ENCODE measurements at places on chromosomes 13 and 19.

DNA sequence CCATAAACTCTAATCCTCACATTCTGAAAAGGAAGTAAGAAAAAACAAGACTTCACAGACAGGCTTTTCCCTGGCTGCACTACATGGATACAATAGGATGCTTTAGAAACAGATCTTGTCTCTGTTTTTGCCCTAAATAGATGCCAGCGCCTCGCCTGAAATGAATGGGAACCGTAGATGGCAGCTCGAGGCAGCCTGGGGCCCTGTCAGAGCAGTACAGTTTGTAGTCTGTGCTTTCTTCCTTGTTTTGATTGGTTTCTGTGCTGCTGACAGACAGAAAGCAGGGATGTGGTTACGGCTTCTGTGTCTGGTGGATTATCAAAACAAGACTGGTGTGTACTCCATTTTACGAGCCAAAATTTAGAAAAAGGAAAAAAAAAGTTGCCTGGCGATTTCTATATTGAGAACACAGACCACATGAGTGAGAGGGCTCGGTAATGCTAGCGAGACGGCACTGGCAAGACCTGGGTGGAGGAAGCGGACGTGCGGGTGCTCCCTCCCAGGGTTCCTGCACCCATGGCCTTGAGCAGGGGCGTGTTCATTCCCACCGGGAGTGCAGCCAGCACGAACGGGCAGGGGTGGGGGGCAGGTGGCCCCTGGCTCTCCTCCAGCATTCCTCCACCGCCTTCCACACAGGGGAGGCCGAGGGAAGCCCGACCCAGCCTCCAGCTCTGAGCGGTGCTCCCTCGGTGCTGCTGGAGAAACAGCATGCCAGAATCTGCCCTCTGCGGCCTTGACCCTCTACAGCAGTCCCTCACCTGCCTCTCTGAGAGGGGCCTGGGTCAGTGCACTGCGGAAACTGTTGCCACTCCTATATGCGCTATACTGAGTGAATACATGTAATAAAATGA, 37.6 kb upstream of the C1QTNF9 start:
- H3K36me3 ChIP-seq, result no peaks in the 10 kb centered on the region
- peak overlapping the region; percentile 84 for H3K27ac ChIP-seq
- DNase-seq, result peak; percentile 78
- H3K4me1 ChIP-seq, result peaks cover 63% of the 10 kb centered on the region
- no peaks in the 10 kb centered on the region for H3K27me3 ChIP-seq

DNA sequence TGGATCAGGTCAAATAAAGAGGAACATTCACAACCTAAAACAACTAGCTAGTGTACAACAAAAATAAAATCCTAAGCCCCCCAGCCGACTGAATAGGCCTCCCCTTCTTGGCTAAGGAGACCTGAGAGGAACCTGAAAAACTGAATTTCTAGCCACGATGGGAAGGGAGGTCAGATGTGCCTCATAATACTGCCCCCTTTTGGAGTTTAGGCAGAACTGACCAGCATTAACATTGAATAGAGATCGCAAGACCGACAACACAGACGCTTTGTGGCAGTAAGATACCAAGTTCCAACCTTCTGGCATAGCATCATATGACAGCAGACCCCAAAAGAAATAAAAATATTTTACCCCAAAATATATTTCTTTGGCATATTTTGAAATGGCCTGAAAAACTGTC, 15.9 kb downstream of the CBY2 start:
- H3K27ac ChIP-seq, result no peak overlapping the region
- no peaks in the 10 kb centered on the region for H3K4me1 ChIP-seq
- no peaks in the 10 kb centered on the region for H3K36me3 ChIP-seq
- H3K4me3 ChIP-seq, result no peak overlapping the region
- no peak for DNase-seq

GRCh38 chr13:111176421-111176820, 61.3 kb downstream of the ARHGEF7 start:
- peaks cover 14% of the 10 kb centered on the region for H3K36me3 ChIP-seq
- H3K4me3 ChIP-seq, result no peak overlapping the region
- H3K27me3 ChIP-seq, result no peaks in the 10 kb centered on the region
- H3K4me1 ChIP-seq, result peaks cover 56% of the 10 kb centered on the region
- peak overlapping the region; percentile 61 for H3K27ac ChIP-seq
- DNase-seq, result no peak

DNA sequence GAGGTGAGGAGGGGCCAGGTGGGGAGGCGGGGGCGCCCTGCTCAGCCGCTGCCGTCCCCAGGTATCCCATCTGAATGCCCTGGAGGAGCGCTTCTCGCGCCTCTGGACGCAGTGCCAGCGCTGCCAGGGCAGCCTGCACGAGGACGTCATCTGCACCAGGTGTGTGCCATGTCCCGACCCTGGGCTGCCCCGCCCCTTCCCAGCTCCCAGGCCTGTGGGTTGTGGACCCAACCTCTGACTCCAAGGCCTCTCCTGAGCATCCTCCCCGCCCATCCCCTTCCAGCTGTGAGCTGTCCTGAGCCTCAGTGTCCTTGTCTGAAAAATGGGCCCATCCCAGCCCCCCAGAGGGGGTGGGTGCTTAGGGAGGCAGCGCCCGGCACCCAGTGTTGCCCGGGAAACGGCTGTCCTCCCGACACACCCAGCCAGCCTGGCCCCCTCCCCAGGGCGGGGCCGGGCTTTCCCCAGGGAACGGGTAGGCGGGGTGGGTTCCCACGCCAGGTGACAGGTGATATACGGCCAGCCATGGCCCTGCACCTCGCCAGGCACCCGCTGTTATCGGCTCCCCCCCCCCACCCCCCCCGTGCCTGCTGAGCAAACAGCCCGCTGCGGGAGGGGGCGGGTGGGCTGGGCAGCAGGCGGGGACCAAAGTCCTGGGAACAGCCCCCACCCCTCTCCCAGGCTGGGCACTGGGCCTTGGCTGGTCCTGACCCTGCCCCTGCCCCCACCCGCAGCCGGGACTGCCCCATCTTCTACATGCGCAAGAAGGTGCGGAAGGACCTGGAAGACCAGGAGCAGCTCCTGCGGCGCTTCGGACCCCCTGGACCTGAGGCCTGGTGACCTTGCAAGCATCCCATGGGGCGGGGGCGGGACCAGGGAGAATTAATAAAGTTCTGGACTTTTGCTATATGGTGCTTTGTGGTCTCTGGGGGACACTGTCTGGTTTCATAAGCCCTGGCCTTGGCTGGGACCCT, 1.3 kb upstream of the SPIB start:
- H3K36me3 ChIP-seq, result peaks cover 18% of the 10 kb centered on the region
- H3K4me1 ChIP-seq, result peaks cover 71% of the 10 kb centered on the region
- peak overlapping the region; percentile 97 for H3K27ac ChIP-seq

GRCh38 chr19:8501981-8502380, 459 bp downstream of the PRAM1 start:
- H3K36me3 ChIP-seq, result no peaks in the 10 kb centered on the region
- no peak overlapping the region for H3K27ac ChIP-seq
- no peak overlapping the region for H3K4me3 ChIP-seq
- H3K27me3 ChIP-seq, result peaks cover 10% of the 10 kb centered on the region
- peaks cover 24% of the 10 kb centered on the region for H3K4me1 ChIP-seq
- no peak for DNase-seq

GRCh38 chr13:41505209-41505835, 48.0 kb downstream of the RGCC start:
- DNase-seq, result no peak
- H3K27ac ChIP-seq, result no peak overlapping the region
- H3K4me1 ChIP-seq, result peaks cover 35% of the 10 kb centered on the region
- H3K4me3 ChIP-seq, result no peak overlapping the region
- no peaks in the 10 kb centered on the region for H3K36me3 ChIP-seq
- H3K27me3 ChIP-seq, result no peaks in the 10 kb centered on the region

- H3K4me1 ChIP-seq, result peaks cover 11% of the 10 kb centered on the region
- no peak overlapping the region for H3K27ac ChIP-seq
- peaks cover 26% of the 10 kb centered on the region for H3K36me3 ChIP-seq
These were observed 2.5 kb downstream of the ZNF426 start for GRCh38 chr19:9535934-9536333.

DNA sequence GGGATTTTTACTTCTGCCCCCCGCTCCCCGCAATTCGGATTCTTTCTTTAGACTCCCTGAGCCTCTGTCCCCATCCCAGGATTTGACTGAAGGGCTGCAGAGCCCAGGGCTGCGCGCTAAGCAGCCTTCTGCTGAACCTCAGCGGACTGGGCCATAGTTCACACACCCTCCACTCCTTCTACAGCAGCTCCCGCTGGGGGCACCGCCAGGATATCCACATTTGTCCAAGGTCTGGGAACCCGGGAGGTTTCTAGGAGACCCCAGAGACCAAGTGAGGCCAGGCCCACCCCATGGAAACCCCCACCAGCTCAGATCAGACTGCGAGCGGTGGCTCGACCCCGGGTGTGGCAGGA, 463.3 kb downstream of the ITGBL1 start:
- peaks cover 5% of the 10 kb centered on the region for H3K27me3 ChIP-seq
- no peak overlapping the region for H3K4me3 ChIP-seq
- H3K4me1 ChIP-seq, result no peaks in the 10 kb centered on the region
- H3K36me3 ChIP-seq, result no peaks in the 10 kb centered on the region

DNA sequence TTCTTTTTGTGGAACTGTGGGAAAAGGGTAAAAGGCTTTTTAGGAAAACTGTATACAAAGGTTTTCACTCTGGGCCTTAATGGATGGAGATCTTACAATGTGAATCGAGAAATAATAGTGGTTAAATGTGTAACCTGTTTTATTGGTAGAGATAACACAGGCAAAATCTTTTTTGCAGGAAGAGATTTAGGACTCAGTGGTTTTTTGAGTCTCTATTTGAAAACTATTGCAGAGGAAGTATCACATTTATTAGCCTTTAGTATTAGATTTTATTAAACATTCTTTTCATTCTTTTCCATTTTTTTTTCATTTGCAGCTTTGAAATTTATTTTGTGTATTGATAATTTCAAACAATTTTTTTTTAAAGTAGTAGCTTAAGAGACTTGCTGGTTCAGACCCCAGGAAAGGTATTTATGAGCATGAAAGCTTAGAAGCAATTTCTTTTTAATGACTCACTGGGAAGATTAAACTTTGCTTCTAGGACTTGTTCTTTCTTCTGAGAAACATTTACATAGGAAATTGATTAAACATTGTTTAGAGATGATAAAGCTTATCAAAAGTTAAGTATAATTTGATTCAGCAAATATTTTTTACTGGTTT, 10.5 kb downstream of the KLF5 start:
- no peak overlapping the region for H3K4me3 ChIP-seq
- H3K27me3 ChIP-seq, result no peaks in the 10 kb centered on the region
- no peak overlapping the region for H3K27ac ChIP-seq
- DNase-seq, result no peak

GRCh38 chr13:28384789-28385188, 110.1 kb downstream of the FLT1 start:
- H3K27ac ChIP-seq, result no peak overlapping the region
- no peak overlapping the region for H3K4me3 ChIP-seq

DNA sequence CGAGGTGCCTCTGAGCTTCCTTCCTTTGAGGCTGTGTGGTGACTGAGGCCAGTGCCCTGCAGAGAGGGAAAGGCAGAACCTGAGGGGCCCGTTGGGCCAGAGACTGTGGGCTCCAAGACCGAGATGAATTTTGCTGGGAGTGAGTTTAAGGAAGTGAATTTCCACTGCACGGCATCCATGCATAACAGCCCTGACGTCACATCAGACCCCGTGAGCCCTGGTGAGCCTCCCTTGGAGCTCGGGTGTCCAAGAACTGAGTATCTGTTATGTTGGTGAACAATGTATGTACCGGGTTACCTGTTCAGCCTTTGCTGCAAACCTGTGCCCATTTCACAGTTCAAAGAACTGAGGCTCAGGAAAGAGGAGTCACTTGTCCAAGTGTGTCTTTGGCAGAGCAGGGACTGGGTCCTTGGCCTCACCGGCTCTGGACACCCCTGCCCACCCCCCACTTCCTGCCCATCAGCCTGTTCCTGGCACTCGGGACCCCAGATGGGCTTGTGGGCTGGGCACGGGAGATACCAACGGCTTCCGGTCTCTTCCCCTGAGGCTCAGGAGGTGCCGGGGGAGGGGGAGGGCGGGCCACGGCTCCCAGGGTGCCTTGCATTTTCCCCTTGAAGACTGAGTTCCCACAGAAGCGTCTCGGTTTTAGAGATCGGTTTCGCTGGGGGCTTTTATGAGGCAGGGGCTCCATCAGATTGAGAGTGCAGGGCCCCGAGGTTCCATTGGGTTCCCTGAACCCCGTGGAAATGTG, 33.7 kb downstream of the NFILZ start:
- H3K4me3 ChIP-seq, result peak overlapping the region; percentile 36
- no peaks in the 10 kb centered on the region for H3K27me3 ChIP-seq
- peak; percentile 74 for DNase-seq
- no peak overlapping the region for H3K27ac ChIP-seq

DNA sequence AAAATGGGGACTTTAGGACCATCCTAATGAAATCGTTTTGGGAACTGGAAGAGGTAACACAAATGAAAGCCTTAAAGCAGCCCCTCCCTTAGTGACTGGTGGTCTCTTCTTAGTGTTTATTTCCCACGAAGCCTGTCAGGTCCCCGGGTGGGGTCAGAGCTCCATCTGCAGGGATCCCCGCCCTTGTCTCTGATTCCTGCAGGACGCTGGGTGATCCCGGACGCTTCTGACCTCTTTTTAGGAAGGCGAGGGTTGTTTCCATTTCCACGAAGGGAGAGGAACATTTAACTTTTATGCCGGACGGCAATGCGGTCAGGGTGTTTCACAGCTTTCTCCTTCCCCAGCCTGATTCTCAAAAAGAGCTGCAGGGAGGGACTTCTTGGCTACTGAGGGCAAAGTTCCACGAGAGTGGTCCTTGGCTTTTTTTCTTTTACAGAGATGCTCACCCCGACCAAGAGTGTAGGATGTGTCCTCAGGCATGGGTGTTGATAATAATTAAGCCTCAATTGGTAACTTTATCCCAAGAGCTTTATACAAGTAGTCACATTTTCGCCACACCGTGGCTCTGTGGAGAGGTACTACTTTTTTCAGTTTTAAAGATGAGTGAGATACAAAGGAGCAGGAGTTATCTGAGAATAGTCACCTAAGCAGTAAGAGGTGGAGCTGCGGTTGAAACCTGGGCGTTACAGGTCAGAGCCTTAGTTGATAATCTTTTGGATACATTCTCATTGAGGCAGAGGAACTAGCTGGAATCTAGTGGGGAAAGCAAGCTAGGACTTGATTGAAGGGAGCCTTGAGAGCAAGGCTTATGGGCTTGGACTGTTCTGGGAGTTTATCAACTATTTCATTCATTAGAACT, 813 bp downstream of the ZNF284 start:
- peaks cover 16% of the 10 kb centered on the region for H3K4me1 ChIP-seq
- H3K36me3 ChIP-seq, result no peaks in the 10 kb centered on the region
- no peak overlapping the region for H3K27ac ChIP-seq
- peak; percentile 5 for DNase-seq
- H3K27me3 ChIP-seq, result no peaks in the 10 kb centered on the region

DNA sequence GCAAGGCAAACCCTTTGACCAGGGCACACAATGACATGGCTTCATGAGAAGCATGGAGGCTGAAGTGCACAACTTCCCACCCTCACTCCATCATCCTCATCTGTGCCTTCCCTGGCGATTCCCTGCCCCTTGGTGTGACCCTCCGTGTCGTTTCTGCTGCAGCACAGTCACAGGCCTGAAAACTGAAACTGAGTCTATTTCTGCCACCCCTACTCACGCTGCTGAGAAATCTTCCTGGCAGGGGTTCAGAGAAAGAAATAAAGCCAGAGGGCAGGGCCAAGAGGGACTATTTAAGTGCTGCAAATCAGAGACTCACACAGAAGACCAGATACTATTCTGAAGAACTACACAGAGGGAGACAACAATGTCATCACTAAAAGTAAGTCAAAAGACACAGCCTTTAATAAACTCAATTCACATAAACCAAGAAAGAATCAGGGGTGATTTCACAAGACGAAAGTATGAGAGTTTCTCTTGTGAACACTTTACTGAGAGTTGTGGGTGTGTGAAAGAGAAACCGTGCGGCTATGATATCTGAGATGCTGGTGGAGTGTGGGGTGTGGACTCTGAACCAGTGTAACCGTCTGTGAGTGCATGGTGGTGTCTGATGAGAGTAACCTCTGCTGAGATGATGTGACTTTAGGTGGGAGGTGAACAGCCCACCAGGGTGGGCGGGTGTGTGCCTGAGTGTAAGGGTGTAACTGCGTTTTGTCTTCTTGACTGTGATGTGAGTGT, 23.5 kb downstream of the LGALS16 start:
- H3K27ac ChIP-seq, result no peak overlapping the region
- no peaks in the 10 kb centered on the region for H3K36me3 ChIP-seq
- no peaks in the 10 kb centered on the region for H3K4me1 ChIP-seq
- H3K4me3 ChIP-seq, result no peak overlapping the region
- no peak for DNase-seq

All from B cell (primary cell).